ENCODE measurements at places on chromosomes 3 and 15.

DNA sequence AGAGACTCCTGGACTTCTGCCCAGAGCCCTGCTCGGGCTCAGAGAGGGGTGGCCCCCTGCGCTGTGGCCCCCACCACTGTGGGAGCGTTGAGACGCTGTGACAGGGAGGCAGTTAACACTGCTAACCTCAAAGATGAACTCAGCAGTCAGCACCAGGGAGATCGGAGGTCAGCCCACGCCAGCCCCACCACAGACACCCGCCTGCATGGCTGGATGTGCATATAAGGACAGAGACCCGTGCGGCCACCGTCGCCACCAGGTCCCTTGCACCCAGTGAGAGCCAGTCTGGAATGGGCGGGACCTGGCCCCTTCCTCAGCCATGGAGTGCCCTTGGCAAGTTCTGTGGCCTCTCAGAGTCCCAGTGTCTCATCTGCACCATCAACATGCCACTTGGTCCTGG is 48.5 kb upstream of the FURIN start:
- no peak for DNase-seq

GRCh38 chr3:23487015-23487414 is 283.9 kb downstream of the UBE2E2 start:
- no peak for DNase-seq

- no peak for DNase-seq
These were observed 29.0 kb downstream of the CCDC33 start for GRCh38 chr15:74265046-74265639.

GRCh38 chr3:24764236-24764915 is 269.7 kb upstream of the THRB start:
- DNase-seq = no peak

GRCh38 chr15:65171428-65171827 is 13.7 kb downstream of the CLPX start:
- no peak for DNase-seq

GRCh38 chr15:57098896-57099295 is 180.5 kb downstream of the TCF12 start:
- DNase-seq = no peak

All from fibroblast of the conjunctiva (primary cell).